ENCODE measurements at places on chromosomes 4 and X.

DNA sequence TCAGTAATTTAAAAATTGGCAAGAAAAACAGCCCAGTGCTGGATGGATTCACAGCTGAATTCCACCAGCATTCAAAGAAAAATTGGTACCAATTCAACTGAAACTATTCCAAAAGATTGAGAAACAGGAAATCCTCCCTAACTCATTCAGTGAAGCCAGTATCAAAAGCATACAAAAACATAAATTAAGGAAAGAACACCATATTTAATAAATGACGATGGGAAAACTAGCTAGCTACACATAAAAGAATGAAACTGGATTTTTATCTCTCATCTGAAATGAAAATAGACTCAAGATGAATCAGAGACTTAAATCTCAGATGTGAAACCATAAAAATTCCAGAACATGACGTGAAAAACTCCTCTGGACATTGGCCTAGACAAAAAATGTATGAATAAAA lies 516.8 kb upstream of the SPANXN1 start:
- no peak for DNase-seq

DNA sequence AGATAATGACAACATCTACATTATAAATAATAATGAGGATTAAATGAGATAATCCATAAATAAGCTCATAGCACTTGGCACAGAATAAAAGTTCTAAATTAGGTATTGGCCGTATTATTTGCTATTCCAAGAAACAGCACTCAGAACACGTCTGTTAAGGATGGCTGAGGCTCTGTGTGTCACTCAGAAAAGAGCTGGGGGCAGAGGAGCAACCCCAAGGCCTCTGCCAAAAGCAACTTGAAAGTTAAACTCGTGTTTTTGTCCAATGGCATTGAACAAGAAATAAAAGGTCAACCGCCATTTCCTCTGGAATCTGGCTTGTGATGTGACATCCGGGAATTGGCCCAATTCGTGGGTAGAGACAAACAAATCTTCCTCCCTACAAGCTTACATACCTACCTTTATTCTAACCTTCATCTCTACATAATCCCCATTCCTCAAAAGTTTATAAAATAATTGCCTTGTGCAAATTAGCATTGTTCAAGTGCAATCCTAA lies 42.3 kb upstream of the FAM241A start:
- DNase-seq: no peak

GRCh38 chrX:39750848-39751247 lies 346.9 kb downstream of the BCOR start:
- no peak for DNase-seq

DNA sequence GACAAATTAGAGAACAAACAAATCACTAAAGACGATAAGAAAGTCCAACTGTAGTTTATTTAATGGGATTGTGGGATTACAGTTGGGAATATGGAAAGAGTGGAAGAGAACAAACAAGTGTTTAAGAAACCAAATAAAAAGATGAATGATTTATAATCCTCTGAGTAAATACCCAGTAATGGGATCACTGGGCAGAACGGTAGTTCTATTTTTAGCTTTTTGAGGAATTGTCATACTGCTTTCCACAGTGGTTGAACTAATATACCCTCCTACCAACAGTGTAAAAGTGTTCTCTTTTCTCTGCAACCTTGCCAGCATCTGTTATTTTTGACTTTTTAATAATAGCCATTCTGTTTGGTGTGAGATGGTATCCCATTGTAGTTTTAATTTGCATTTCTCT lies 15.0 kb downstream of the C4orf51 start:
- DNase-seq: no peak

DNA sequence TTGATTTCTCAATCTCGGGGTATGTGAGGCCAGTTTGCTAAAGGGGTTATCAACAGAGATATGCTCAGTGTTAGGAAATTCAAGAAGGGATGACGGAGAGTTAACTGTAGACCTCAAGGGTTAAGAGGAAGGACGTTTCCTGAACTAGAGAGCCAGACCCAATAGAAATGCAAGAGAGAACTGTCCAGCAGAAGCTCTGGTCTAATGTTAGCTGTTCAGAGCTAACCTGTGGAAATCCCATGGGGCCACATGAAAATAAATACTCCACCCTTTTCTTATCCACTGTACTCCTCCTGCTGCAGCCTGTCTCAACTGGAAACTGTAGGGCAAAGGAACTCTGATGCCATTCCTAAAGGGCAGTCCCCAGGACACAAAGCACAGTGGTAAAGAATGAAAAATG lies 274.3 kb downstream of the DMD start:
- no peak for DNase-seq

DNA sequence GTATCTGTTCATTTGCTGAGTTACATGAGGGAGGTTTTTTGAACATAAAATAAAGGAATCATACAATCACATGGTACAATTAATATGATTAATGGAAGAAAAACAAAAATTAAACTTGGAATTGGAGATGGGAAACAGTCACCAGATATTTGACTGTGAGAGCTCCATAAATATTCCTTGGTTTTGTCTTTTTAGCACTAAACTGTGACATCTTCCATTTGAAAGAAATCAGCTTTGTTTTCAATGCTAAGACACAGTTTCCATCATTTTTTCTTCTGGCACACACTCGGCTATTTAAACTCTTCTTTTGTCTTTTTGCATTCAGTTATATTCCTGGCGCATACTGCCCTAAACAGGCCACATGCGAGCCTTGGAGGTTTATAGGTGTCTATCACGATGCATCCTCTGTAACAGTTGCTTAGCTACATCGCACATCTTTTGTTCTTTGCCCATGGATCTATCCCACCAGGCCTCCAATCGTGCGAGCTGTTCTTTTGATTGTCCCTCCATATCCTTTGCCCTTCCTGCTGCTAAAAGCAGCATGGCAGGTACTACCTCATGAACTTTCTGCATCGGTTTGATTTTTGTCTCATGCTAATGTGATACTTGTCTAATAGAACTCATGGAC lies 158.3 kb downstream of the LDB2 start:
- no peak for DNase-seq

GRCh38 chrX:31272472-31272775 lies 200.6 kb upstream of the FTHL17 start:
- no peak for DNase-seq

DNA sequence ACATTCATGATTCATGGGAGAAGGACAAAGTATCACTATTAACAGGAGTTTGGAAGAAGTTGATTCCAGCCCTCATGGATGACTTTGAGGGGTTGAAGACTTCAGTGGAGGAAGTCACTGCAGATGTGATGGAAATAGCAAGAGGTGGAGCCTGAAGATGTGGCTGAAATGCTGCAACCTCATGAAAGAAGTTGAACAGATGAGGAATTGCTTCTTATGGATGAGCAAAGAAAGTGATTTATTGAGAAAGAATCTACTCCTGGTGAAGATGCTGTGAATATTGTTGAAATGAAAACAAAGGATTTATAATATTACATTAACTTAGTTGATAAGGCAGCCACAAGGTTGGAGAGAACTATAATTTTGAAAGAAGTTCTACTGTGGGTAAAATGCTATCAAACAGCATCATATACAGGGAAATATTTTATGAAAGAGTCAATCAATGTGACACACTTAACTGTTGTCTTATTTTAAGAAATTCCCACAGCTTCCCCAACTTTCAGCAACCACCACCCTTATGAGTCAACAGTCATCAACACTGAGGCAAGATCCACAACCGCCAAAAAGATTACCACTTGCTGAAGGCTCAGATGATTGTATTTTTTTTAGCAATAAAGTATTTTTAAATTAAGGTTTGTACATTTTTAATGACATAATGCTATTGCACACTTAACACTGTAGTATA lies 302.6 kb downstream of the CBLL2 start:
- no peak for DNase-seq

DNA sequence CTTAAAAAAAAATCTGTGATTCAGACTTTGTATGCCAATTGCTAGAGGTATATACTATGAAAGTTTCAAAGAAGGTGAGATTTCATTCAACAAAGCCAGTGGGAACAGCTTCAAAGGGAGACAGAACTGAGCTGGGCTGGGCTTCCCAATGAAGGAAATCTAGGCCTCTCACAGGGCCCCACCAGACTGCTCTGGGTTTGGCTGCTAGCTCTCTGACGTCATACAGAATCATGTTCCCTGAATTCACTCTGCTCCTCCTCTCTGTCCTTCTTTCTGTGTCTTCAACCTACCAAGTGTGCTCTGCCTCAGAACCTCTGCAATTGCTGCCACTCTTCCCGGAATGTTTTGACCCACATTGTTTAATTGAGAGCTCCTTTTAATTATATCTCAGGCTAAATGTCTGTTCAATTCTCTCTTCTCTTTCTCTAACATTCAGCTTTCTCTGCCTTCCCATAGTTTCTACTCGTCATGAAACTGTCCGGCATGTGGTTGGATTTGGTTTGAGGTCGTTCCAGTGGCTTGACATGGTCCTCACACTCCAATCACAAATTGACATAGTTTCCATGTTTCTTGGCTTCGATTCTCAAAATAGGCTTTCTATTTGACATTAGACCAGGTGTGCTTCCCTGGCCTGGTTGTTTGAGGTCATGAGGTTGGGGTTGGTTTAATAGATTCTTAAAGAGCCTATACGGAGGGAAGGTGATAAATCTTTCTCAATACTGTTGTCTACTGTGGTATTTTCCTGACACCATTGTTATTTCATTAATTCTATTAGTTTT lies 282.1 kb upstream of the EMCN start:
- DNase-seq: no peak

GRCh38 chr4:924107-925096 lies 7.7 kb downstream of the GAK start:
- no peak for DNase-seq

DNA sequence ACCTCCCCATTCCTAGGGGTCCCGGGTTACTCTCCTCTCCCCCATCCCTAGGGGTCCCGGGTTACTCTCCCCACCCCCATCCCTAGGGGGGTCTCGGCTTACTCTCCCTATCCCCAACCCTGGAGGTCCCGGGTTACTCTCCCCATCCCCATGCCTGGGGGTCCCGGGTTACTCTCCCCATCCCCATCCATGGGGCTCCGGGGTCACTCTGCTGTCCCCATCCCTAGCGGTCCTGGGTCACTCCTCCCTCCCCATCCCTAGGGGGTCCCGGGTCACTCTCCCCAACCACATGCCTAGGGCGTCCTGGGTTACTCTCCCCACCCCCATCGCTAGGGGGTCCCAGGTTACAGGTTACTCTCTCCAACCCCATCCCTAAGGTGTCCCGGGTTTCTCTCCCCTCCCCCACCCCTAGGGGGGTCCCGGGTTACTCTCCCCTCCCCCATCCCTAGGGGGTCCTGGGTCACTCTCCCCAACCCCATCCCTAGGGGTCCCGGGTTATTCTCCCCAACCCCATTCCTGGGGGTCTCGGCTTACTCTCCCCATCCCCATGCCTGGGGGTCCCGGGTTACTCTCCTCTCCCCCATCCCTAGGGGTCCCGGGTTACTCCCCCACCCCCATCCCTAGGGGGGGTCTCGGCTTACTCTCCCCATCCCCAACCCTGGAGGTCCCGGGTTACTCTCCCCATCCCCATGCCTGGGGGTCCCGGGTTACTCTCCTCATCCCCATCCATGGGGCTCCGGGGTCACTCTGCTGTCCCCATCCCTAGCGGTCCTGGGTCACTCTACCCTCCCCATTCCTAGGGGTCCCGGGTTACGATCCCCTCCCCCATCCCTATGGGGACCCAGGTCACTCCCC lies 821 bp downstream of the ASMTL start:
- DNase-seq: peak; percentile 65

DNA sequence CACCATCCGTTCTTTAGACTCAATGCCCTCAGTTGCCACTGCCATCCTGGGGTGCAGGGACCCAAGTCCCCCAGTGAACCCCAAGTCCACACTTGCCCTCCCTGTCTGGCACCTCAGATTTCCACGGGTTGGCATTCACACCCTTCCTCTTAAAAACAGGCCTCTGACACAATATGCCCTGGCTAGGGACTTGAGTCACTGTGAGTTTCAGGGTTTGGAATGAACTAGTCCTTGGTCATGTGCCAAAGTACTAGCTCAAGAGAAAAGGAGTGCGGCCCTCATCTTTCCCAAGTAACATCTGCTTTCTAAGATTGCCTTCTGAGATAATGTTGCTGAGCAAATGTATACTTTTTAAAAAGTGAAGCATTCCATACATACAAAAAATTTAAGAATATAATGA lies 134.0 kb downstream of the MID1 start:
- no peak for DNase-seq

DNA sequence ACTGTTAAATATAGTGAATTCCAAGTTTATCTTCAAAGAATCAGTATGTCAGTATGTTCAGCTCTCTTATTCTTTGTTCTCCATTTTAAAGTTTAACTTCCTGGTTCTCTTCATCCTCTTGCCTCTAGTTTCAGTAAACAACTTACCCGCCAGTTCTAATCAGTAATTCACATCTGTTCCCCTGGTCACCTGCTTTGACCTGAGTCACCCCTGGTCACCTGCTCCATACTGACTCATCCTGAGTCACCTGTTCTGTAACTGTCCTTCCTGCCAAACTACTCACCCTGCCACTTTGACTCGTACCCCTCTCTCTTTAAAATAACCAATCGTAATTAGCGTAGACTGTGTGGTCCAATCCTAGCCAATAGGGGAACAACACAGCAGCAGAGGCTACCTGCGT lies 992.7 kb upstream of the HS3ST1 start:
- no peak for DNase-seq

DNA sequence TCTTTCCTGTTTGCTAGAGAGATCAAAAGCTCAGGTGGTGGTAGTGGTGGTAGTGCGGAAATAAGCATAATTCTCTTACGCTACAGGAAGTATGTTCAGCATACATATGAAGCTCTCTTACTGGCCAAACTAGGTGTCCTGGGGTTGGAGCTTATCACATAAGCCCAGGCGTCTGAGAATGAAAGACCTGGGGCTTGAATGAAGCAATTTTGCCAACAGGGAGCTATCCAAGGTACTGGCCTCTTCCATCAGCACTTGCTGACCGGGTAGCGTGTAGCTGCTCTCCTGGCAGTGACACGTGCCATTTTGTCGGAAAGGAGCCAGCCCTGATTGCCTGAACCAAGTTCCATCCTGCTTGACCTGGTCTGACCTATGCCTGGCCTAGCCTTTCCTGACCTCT lies 65.9 kb upstream of the HPF1 start:
- DNase-seq: no peak

- DNase-seq: no peak
Measured at GRCh38 chr4:69823481-69824186, 36.3 kb downstream of the SULT1E1 start.

GRCh38 chr4:20816287-20816686 lies 116.0 kb downstream of the PACRGL start:
- no peak for DNase-seq

DNA sequence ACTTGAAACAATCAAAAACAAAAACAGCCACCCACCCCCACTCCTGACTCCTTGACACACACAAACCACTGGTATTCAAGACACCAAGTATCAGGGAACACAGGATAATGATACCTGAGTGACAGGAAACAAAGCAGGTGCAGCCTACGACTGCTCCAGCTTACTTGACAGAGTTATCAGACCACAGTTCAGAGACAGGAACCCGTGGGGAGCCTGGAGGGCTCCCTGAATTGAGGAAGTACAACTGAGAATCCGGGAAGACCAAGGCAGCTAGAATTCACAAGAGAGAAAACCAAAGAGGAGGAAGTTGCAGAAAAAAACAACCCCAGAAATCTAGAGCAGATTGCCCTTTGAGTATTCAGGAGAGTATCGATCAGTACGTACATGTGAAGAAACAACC lies 20.5 kb downstream of the COMMD8 start:
- no peak for DNase-seq

Measured in activated CD8-positive, alpha-beta memory T cell treated with anti-CD3 and anti-CD28 coated beads for 24 hours (primary cell).